ENCODE measurements at places on chromosomes 11 and 22. TPM values are rescaled to one million over a fixed set of nuclear protein-coding genes. Genes with fewer than 3 reads are reported as not detected.

- no peak for DNase-seq
Observed at GRCh38 chr22:41857155-41857859, 24.4 kb downstream of the SREBF2 start.

The FRMD8 gene
- total RNA-seq = 55.8 TPM

The CDKN1C gene
- 144 TPM for total RNA-seq

DNA sequence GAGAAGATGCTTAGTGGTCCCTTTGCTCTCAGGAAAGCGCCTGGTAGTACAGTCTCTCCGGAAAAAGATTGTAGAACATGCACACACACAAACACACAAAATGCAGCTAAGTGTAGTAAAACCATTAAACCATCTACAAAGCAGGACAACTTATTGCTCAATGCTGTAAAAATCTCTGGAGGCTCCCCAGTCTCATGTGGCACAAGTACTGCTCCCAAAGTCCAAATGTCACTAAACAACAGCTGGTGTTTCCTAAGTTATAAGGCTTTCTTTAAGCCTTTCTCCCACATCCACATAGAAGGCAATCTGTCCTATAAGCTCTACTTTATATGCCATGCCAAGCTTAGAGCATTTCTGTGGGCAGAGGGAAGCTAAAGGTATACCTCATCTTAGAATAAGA, 32.9 kb downstream of the CDON start:
- DNase-seq = no peak

DNA sequence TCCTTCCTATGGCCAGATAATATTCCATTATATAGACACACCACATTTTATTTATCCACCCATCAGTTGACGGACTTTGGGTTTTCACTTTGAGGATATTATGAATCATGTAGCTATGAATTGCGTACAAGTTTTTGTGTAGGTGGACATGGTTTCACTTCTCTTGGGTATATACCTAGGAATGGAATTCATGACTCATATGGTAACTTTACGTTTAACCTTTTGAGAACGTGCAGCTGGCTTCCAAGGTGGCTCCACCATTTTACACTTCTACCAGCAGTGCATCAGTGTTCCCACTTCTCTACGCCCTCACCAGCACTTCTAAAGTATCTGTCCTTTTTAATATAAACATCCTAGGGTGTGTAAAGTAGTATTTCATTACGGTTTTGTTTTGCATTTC, 112.0 kb downstream of the PLEKHA7 start:
- DNase-seq = no peak

GRCh38 chr11:117834068-117834810, 9.7 kb upstream of the FXYD2 start:
- DNase-seq = no peak

The ANO5 gene
- 3.7 TPM for total RNA-seq

The MAP6 gene
- total RNA-seq = 7.0 TPM

The NUMA1 gene
- total RNA-seq = 161 TPM

GRCh38 chr11:97123237-97123636, 733.4 kb downstream of the JRKL start:
- DNase-seq = no peak

DNA sequence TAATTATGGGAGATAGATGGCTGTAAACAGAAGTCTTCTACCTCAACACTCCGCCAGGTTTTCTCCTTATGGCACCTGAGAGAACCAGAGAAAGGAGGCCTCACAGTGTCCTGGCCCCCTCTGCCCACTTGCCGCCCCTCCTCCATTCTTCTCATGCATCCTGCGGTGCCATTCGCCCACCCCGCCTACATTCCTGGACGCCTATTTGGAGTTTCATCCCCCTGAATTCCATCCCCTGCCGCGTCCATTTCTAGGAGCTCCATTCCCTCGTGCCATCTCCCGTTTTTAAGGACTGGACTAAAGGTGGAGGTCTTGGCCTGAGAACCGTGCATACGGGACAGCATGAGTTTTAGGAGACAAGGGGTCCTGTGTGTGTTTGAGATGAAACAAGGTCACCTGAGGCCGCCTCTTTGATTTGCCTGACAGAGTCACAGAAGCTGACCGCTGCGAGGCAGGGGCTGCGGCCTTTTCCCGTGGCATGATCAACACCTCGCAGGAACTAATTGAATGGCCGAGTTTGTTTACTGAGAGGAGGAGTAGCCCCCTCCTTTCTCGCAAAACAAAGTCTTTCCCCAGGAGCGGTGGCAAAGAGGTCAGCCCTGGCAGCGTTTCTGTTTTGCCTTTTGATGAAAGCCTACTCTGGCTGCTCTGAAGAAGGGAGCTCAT, 246.2 kb downstream of the ST3GAL4 start:
- DNase-seq = no peak

The NXPE1 gene
- not detected for total RNA-seq

GRCh38 chr11:22786475-22786874, 43.1 kb downstream of the SVIP start:
- DNase-seq = no peak

The PLAAT3 gene
- 209 TPM for total RNA-seq

- DNase-seq = no peak
Observed at GRCh38 chr11:65918211-65919140, at the start of gene C11orf68. Gene C11orf68 (minus strand): TSS chr11:65919062. CDS start chr11:65919031, 31 bp downstream.

The SH3BP1 gene
- 11.5 TPM for total RNA-seq

DNA sequence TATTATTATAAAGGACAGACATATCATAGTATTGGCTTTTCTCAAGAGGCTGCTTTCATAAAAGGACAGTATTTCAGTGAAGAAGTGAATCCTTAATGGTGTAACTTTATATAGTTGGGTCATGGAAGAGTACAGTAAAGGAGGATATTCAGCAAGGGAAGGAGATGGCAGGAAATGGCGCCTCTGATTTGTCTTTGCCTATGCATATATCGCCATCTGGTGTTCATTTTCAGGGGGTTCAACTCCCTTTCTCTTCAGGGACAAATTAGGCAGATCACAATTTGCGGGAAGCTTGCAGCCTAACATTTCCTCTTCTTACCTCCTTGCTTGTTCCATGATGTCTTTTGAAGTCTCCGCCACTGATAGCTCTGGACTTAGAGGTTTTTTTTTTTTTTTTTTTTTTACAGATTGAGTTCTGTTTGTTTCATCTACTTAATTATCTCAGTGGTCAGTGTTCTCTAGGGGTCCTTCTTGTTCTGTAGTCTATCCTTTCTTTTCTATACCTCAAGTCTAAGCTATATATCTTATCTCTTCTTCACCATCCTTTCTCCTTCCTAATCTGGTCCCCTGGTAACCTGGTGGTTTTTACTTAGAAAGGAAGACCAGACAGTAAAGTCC, 21.8 kb upstream of the RRM1 start:
- DNase-seq = no peak

DNA sequence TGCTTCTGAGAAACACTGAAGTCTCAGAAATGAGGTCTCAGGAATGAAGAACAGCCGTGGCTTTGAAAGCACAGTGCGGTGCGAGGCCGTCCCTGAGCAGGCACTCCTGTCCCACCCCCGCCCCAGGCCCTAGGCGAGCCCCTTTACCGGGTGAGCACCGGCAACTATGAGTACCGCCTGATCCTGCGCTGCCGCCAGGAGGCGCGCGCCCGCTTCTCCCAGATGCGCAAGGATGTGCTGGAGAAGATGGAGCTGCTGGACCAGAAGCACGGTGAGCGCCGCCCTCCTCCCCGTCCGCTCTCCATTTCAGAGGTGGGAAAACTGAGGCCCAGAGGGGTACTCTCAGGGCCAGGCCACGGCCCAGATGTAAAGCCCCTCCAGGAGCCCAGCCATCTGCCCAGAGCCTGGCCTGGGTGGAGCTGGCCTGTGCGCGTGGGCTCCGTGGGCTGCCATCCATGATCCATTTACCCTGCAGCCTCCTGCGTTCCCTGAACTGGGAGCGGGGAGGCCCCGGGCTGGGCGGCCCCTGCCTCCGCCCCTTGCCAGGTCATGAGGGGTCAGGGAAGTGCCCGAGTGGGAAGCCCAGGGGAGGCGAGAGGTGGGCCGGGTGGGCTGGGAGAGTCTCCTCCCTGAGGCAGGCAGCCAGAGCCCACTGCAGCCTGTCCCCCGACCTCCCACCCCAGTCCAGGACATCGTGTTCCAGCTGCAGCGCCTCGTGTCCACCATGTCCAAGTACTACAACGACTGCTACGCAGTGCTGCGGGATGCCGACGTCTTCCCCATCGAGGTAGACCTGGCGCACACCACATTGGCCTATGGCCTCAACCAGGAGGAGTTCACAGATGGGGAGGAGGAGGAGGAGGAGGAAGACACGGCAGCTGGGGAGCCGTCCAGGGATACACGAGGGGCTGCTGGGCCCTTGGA, 9.5 kb downstream of the SLC16A8 start:
- no peak for DNase-seq

- peak; percentile 72 for DNase-seq
Observed at GRCh38 chr11:75388386-75389275, 10.7 kb upstream of the RPS3 start.

The NPAS4 gene
- not detected for total RNA-seq

The ARCN1 gene
- total RNA-seq = 135 TPM

The CLDN5 gene
- total RNA-seq = 367 TPM

The PLA2G3 gene
- not detected for total RNA-seq

DNA sequence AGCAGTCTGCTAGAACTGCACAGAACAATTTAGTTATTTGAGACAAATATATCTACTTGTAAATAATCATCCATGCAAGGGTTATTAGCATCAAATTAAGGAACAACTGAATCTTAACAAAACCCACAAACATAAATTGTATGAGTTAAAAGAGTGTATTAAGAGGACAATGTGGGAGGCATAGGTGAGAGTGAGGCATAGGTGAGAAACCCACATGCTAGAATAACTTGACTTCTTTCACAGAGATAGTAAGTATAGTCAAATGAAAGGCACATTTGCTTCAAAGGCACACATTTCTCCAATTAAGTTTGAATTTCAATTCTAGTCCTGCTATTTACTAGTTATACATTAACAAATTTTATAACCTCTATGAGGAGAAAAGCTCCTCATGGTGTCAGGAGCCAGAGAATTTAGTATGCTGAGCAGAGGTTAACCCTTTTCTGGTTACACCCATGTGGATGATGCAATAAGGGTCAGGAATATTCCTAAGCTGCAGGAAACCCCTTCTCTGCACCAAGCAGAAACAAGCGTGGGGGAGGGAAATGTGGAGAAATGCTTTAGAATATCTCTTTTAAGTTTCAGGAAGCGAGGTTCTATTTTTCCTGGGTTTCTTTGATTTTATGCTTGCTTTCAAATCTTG, 264.2 kb downstream of the GRM5 start:
- no peak for DNase-seq

DNA sequence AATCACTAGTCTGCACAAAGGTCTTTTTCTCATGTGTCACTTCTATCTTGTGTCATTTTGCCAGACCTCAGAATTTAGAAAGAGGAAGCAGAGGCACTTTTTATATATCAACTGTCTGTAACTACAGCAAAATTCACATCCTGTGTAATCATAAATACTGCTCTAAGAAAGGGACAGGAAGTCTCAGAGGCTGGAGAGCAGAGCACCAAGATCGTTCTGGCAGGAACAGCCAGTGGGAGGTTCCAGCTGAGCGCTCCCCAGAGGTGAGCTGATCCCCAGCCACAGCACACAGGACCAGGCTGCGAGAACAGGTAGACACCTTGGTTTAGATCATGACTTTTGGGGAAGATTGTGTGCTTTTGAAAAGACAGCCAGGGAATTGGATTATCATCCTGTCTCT, at the start of gene MS4A7:
Gene MS4A7 (plus strand): TSS at position 179 of the 400 bp plus-strand sequence. CDS start 4,610 bp downstream, outside the sequence.
- DNase-seq = no peak

The RBFOX2 gene
- 80.7 TPM for total RNA-seq

DNA sequence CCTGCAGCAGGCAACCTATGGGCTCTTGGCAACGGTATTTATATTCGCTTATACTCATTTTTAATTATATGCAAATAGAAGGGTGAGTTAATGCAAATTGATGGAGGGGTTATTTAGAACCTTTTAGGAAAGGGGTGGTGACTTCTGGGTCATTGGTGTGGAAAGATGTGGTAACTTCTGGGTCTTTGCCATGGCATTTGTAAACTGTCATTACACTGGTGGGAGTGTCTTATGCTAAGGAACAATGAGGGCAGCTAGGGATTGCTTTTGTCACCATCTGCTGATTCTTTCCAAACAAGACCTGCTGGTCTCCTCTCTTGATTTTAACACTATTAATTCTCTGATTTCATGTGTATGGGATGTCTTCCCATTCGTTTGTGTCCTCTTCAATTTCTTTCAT, 11.7 kb upstream of the KAT5 start:
- DNase-seq = no peak

DNA sequence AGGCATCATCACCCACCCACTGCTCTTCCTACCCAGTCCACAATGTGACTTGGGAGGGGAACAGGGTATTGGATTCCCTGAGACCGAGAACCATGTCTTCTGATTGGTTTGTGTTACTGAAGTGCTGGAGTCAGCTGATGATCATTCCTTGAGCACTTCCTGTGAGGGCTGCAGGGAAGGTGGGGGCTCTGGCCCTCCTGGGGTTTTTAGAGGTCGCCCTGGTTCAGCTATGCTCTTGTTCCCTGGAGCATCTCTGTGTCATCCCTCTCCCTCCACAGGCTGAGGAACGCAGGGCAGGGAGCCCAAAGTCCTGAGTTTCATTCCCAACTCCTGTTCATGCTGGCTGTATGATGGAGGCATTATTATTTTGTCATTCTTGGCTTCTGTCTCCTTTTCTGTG, 6.7 kb downstream of the ZC3H7B start:
- DNase-seq = no peak

The HEPN1 gene
- not detected for total RNA-seq

The OOSP1 gene
- not detected for total RNA-seq

GRCh38 chr22:50469377-50470305, 5.2 kb downstream of the SBF1 start:
- no peak for DNase-seq

GRCh38 chr11:111097191-111097590, 148.3 kb upstream of the POU2AF2 start:
- no peak for DNase-seq

DNA sequence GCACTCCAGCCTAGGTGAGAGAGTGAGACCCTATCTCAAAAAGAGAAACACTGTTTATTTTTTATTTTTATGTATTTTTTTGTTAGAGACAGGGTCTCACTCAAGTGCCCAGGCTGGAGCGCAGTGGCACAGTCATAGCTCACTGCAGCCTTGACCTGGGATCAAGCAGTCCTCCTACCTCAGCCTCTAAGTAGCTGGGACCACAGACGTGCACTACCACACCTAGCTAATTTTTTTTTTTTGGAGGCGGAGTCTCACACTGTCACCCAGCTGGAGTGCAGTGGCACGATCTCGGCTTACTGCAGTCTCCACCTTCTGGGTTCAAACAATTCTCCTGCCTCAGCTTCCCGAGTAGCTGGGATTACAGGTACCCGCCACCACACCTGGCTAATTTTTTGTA, 6.4 kb downstream of the RBX1 start:
- no peak for DNase-seq

DNA sequence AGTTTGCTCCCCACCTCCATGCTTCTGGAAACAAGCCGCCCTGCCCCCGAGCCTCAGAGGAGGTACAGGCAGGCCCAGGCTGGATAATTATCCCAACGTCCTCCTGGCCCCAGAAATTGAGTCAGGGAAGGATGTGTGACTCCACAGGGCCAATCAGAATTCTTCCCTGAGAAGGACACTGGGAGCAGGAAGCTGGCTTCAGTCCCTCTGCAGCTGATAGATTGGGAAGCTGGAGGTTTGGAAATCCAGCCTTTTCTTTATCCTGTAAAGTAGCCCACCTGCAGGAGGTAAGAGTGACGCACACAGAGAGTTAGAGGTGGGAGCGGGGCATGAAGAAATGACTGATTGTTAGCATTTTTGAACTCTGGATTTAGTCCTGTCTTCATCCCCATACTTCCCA, 97.5 kb upstream of the CD82 start:
- no peak for DNase-seq

The SNRPD3 gene
- 135 TPM for total RNA-seq

Measured in omental fat pad (tissue), 4 donors.